Effector CD4-positive, alpha-beta T cell (primary cell): ENCODE measurements at places on chromosomes 6 and 20.

GRCh38 chr20:17873410-17874270 is 95.0 kb downstream of the SNX5 start:
- DNase-seq: no peak

DNA sequence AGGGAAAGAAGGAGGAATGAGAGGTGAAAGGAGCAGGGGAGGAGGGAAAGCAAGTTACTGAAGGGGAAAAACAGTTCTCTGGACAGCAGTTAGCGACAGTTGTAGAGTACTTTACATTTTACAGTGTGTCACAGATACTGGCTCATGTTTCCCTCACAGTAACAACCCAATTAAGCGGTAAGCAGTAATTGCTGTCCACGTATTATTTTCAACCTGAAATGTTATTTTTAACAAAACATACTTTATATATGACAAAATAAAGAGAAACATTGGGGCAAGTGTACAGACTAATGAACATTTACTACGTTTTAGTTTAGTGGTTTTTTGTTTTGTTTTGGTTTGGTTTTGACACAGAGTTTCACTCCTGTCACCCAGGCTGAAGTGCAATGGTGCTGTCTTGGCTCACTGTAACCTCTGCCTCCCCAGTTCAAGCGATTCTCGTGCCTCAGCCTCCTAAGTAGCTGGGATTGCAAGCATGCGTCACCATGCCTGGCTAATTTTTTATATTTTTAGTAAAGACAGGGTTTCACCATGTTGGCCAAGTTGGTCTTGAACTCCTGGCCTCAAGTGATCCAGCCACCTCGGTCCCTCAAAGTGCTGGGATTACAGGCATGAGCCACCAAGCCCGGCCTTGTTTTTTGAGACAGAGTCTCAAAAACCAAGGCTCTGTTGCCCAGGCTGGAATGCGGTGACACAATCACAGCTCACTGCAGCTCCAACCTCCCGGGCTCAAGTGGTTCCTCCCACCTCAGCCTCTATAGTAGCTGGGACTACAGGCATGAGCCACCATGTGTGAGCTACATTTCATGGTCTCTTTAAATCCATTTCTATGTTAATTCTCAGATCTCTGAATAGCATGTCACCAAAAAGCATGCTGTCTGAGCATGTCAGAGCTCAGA is 22.6 kb upstream of the BTN3A2 start:
- no peak for DNase-seq

DNA sequence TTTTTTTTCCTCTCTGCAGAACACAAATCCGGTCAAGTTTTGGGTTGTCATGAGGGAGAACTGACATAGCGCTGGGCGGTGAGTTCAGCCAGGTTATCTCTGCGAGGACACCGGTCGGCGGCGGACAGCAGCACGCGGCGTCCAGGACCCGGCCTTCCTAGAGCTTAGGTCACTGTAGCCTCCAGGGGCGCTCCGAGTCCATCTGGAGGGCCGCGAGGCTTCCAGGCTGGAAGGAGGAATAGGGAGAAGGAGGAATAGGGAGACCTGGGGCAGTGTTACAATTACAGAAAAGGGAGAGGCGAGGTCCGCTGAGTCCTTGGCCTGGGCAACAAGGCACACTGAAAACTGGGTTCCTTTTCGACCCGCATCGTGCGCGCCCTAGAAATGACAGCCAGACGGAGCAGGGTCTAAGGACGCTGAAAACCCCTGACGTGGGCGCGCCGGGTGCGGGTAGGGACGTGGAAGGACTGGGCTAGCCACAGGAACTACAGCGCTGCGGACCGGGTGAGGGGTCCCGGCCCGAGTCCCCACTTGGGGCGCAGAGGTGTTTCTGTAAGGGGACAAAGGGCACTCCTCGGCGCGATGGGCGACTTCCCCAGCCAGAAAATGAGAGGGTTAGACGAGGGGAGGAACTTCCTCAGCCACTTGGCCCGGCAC is 536 bp upstream of the FNDC1 start:
- no peak for DNase-seq

- no peak for DNase-seq
These were observed 695.0 kb upstream of the GJE1 start for GRCh38 chr6:141437685-141438084.

- no peak for DNase-seq
These were observed 115.2 kb upstream of the RIN2 start for GRCh38 chr20:19642860-19643259.

DNA sequence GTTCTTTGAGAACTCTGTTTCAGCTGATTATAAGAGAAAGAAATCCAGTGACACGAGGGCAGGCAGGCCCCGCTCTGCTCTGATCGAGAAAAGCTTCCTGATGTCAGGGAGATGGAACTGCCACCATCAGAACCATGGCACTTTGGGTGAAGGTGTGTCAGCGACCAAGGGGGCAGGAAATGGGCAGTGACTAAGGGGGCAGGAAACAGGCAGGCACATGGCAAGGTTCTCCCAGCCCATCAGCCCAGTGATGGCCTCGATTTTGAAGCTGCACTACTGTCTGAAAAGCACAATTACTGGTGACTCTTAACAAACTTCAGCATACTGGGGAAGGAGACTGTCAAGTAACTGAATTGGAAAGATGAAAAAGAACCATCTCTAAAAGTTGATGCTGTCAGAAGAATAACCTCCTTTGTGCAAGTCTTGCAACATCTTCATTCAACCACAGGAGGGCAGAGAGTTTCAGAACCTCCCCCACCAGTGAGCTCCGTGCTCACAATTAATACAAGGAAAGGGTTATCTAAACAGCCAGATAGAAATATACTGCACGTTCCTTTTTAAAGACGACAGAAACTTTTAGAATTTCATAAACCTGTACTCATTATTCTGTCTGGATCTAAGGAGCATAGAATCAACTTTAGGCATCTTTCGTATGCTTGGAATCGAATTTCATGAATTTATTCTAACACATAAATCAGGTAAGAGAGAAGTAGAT is 39.1 kb downstream of the TMX4 start:
- DNase-seq: no peak

DNA sequence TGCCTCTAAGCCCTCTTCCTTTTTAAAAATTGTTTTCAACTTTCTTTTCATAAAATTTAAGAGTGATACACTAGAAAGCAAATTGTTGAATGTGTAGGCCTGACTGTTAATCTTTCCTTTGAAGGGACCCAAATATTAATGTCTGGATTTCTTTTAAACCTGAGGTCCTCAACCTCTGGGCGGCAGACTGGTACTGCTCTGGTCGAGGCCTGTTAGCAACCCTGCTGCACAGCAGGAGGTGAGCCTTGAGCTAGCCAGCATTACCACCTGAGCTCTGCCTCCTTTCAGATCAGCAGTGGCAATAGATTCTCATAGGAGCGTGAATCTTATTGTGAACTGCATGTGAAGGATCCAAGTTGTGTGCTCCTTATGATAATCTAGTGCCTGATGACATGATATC is 191.2 kb downstream of the MANEA start:
- no peak for DNase-seq

DNA sequence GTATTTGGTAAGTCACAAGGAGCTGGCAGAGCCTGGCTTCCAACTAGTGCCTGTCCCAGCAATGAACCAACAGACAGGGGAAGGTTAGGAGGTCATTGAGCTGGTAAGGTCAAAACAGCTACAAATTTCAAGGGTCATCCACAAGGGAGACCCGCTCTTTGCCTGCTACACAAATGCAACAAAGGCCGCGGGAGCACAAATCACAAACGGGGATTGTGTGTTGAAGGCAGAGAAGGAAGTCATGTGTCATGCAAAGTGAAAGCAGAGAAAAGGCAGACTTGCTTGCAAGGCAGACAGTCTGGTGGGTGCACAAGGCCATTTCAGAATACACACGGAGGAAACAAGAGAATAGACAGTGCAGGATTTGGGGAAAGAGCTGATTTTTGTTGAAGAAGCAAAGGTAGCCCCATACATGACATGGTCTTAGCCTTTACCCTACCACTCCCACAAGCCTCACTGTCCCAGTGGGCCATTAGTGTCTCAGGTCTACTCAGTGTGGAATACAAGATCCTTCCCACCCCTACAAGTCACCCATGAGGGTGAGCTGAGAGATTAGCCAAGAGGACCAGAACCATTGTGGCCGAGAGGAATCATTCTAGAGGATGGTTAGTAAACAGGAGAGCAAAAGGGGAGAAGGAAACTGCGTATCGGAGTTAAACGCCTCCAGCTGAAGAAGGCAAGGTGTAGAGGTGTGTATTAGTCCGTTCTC is 18.1 kb upstream of the SAMHD1 start:
- DNase-seq: peak; percentile 19

GRCh38 chr20:21397341-21398108 is at the start of gene NKX2-4:
Gene NKX2-4, minus strand, starts transcription at chr20:21397526. Its CDS starts 127 bp downstream, at chr20:21397399.
- DNase-seq: no peak

DNA sequence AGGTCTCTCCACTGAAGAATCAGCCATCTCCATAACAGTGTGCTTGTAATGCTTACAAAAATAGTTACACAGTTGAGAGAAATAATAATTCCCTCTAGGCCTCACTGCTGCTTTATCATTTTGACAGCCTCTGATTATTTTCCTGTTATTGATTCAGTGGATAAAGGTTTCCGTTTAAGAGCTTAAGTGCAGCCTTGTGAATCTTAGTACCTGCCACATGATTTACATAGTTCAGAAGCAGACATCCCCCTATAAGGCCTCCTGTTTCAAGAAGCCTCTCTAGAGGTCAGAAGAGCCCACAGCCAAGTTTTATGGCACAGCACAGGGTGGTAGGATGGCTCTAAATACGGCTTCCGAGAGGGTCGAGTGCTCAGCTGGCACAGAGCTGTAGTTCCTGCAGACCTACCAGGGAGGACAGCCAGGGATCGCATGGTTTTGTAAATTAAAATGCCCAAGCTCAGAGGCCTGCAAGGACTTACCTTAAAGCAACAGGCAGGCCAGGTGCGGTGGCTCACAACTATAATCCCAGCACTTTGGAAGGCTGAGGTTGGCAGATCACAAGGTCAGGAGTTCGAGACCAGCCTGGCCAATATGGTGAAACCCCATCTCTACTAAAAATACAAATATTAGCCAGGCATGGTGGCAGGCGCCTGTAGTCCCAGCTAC is 17.6 kb upstream of the PYGB start:
- DNase-seq: no peak

DNA sequence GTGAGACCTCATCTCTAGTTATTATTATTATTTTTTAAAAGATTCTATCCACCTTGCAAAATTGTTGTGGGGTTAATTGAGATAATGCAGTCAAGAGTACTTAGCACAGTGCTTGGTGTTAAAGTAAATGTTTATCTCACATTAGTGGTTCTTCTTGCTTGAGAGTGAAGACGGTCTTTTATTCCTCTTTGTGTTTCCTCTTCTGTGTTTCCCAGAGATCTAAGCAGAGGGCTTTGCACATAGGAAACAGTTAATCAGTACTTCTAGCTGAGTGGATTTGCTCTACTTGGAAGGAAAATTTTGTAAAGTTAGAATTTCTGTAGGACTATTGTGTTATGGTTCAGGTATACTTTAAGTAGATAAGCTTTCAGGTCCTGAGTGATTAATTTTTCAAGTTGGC is 3.5 kb downstream of the ARMC2 start:
- DNase-seq: no peak

DNA sequence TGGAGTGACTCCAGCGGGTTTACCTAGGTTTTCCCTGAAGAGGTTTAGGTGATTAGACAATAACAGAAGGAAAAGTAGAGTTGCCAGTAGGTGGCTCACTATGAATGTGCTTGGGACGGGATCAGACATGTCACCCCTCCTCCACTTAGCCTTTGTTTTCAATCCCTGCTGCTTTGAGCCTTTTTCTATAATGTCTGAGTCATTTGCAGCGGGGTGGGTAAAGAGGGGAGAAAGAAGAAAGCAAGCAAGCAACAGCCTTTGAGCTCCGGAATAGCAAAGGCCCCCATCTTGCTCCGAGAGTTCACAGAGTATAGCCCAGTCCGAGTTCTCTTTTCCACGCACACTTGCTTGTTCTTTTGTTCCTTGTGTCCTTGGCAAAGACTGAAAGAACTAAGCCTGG is 129.1 kb downstream of the PACRG start:
- no peak for DNase-seq

DNA sequence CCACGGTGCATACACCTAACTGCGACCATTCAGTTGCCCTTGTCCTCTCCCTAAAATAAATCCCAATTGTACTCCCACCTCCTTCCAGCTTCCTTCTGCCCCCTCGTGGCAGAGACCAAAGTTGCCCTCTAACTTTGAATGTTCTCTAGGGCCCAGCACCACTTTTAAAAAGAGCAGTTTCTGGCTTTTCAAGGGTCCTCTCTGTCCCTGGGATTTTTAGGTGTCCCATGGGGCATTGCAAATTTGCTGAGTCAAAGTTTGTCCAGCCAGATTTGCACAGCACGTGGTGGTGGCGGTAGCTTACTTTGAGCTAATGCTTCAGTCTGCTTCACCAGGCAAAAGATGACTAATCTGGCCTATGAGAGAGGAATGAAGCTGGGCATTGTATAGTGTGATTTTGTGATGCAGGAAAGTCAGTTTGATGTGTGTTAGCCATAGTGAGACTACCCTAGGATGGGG is 100.2 kb downstream of the PERP start:
- DNase-seq: no peak

DNA sequence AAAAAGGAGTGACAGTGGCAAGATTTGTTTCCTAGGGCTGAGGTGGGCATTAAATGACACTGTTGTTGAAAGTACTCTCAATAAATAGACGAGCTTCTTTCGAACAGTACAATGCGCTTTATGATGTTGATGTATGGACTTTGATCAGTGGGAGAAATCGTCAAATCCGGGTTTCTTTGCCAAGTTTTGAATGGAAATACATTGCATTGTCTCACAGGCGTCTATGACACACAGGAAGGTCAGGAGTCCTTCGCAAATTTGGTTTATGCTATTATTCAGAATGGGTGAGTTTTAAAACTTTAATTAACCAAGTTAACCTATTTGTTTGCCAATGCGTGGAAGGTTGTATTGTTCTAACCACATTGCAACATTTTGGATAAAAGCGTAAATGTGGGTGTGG is 547.3 kb upstream of the SLC35B3 start:
- DNase-seq: no peak

GRCh38 chr6:103105686-103106085 is 1712.2 kb downstream of the GRIK2 start:
- no peak for DNase-seq

- no peak for DNase-seq
These were observed 142.1 kb downstream of the BMP7 start for GRCh38 chr20:57124366-57124765.

GRCh38 chr20:61643656-61644377 is 391.8 kb downstream of the CDH4 start:
- no peak for DNase-seq

DNA sequence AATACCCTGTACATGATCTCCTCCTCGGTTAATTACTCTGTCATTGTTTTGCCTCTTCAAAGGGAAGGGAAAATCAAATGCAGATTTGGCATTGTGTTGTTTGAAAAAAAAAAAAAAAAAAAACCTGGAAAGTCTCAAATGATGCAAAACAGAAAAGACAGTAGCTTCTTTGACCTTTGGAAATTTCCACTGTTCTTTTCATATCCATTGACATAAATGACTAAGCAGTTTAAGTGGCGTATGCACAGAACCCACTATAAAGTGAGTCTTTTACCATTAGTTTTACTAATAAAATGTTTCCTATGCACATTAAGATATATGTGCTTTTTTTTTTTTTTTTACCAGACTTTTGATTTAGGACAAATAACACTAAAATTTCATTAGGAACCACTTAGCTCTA is 704.3 kb downstream of the TFAP2A start:
- no peak for DNase-seq
